Upper lobe of right lung (tissue), 1 donor: ENCODE measurements at places on chromosomes 3 and 15. TPM values are rescaled to one million over a fixed set of nuclear protein-coding genes. Genes with fewer than 3 reads are reported as not detected.

HDC gene
- total RNA-seq, result 4.1 TPM

- no peak for DNase-seq
These were observed 224.2 kb upstream of the CGNL1 start for GRCh38 chr15:57152133-57152532.

- DNase-seq, result no peak
These were observed 21.2 kb upstream of the SMAD3 start for GRCh38 chr15:67043939-67044771.

DNA sequence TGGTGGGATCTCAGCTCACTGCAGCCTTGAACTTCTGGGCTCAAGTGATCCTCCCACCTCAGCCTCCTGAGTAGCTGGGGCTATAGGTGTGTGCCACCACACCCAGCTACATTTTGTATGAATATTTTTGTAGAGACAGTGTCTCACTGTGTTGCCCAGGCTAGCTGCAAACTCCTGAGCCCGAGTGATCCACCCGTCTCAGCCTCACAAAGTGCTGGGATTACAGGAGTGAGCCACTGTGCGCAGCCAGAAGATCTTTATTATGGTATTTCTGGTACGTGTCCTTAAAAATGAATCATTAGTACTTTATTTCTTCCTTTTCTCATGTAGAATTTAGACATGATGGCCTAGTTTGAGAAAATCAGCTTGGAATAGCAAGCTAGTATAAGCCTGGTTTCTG, 153.3 kb downstream of the BCHE start:
- DNase-seq, result no peak

- no peak for DNase-seq
These were observed 287.0 kb downstream of the TLE3 start for GRCh38 chr15:69810431-69811354.

- DNase-seq, result no peak
These were observed 6.6 kb upstream of the GPR171 start for GRCh38 chr3:151209654-151210053.

- peak; percentile 69 for DNase-seq
These were observed 21.9 kb downstream of the ABTB1 start for GRCh38 chr3:127694467-127695215.

DNA sequence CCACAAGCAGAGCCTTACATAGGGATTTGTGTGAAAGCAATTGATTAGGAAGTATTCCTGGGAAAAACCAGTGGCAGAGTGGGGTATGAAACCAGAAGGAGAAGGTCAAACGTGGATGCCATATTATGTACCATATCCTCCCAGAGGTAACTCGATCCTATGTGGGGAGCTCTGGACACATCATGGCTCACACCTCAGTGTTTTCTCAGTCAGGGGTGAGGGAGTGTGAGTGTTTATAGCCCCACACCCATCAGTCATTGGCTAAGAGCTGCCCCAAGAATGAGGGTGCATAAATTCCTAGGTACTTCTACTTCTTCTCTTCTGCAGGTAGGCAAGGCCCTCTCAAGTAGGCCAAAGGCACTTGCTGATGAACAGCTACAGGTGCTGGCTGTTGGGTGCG, 28.2 kb upstream of the PDZRN3 start:
- DNase-seq, result no peak

CCDC39 gene
- total RNA-seq, result not detected

- no peak for DNase-seq
These were observed 24.5 kb upstream of the IDH2 start for GRCh38 chr15:90126596-90127435.
